ACHN (cell line): ENCODE measurements at places on chromosomes 6 and 20.

GRCh38 chr20:62606016-62606415, 36.3 kb upstream of the SLCO4A1 start:
- no peak for DNase-seq

- no peak for DNase-seq
Measured at GRCh38 chr20:46965477-46965876, 70.8 kb downstream of the EYA2 start.

GRCh38 chr6:69914015-69914485, 47.7 kb downstream of the COL19A1 start:
- no peak for DNase-seq

DNA sequence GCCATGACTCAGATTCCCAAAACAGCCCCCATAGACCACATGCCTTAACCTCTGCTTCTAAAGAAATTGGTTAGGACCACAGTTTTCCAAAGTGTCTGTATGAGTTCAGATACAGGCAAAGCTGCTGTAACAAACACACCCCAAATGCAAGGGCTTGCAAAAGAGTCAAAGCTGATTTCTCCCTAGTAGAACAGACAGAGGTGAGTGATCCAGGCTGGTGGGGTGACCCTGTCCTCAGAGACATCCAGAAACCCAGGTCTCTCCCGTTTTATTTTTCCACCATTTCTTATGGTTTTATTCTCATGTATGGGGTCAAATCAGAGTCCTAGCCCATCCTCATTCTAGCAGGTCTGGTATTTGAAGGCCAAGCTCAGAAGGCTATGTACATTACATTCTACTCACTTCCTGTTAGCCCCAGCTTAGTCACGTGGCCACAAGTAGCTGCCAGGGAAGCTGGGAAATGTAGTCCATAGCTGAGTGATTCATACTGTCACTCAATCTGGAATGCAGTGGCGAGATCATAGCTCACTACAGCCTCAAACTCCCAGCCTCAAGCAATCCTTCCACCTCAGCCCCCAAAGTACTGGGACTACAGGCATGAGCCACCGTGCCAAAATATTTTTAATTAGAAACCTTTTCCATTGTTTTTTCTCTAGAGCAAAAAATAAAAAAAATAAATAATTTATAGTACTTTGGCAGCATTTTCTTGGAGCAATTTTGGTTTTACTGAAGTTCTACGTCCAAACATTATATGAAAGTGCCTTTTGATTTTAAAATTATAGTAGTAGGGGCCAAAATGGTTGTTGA, 175.2 kb downstream of the ZMYND8 start:
- DNase-seq: peak; percentile 70

DNA sequence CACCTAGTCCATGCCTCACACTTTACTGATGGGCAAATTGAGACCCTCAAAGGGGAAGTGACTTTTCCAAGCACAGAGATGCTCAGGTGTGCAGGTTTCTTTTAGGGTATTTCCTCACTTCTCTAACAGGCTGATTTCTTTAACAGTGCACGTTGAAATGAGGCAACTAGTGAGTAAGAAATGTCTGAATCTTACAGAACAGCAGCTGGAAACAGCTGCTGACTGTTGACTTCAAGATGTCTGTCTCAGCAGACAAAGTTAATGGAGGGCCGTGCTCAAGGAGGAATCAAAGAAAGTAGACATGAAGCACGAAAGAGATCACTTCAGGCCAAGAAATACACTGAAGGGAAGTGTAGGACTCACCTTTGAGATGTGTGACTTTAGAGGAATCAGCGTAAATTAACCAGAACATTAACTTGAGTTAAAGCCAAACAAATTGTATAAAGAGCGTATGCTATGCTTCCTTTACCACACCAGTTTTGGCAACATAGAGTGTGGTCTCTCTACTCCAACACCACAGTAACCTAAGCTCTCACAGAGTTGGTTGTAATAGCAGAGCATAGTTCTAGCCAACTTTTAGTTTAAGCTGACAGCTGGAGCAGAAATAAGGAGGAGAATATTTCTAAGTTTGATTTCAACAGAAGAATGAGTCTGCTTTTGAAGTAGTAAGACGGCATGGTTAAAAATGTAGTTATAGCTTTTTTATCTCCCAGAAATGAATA, 60.9 kb downstream of the SAMD3 start:
- no peak for DNase-seq

- no peak for DNase-seq
Measured at GRCh38 chr20:58909585-58909984, 57.1 kb downstream of the GNAS start.

- no peak for DNase-seq
Measured at GRCh38 chr6:41707565-41708200, 27.7 kb downstream of the TFEB start.

DNA sequence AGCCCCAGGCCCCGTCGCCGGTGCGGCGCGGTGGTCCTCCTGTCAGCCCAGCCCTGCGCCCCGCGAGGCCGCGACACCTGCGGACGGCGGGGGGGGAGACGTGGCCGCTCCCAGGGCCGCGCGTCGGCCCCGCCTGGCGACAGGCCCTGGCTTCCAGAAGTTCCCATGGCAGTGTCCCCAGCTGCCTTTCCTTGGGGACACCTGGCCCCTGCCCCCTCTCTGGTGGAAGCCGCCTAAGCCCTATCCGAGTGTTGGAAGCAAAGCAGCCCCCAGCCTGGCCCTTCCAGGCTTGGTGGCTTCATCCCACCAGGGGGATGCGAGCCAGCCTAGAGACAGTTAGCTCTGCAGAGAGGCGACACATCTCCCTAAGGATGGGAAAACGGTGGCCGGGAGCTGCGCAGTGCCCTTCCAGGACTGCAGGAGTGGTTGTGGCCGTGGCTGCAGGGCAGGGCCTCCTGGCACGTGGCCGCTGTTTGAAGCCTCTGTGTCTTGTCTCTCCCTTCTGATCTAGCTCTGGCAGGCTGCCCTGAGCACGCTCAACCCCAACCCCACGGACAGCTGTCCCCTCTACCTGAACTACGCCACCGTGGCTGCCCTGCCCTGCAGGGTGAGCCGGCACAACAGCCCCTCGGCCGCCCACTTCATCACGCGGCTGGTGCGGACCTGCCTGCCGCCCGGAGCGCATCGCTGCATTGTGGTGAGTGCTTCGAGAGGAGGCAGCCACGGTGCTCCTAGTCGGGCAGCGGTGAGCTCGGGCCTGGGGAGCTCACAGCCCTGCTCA, 816 bp downstream of the NPEPL1 start:
- DNase-seq: peak; percentile 8

GRCh38 chr20:11958855-11959254, 41.2 kb downstream of the BTBD3 start:
- DNase-seq: no peak

GRCh38 chr20:6590891-6591637, 176.4 kb upstream of the BMP2 start:
- DNase-seq: peak; percentile 57

- no peak for DNase-seq
Measured at GRCh38 chr6:124055963-124056362, 252.3 kb downstream of the NKAIN2 start.

DNA sequence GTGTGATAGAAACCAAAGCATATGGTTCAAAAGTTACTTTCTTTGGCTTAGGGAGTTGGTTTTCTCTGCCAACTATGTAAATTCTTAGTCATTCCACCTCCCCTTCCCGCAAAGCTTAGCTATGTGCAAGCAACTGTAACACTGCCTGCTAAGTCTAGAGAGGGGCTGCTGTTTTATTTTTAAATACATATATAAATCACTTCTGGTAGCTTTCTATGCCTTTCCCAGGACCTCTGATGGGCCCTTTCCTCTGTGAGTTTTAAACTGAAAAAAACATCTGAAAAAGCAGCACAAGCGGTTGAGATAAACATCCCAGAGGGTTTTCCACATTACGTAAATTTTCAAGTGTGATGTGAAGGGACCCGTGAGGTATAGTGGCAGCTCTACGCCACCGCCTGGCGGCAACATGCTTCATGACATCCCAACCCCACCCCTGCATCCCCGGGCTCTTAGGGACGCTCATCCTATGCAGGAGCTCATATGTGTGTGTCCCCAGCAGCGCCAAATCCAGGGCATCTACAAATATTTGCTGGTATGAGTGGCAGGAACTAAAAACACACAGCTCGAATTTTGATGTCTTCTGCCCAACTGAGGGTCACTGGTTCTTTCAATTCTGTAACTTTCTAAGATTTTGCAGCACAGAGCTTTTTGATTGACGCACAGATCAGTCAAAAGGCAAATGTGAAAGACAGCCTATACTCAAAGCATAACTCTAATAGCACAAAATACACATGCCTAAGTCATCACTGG, 12.7 kb downstream of the SAYSD1 start:
- DNase-seq: peak; percentile 61

DNA sequence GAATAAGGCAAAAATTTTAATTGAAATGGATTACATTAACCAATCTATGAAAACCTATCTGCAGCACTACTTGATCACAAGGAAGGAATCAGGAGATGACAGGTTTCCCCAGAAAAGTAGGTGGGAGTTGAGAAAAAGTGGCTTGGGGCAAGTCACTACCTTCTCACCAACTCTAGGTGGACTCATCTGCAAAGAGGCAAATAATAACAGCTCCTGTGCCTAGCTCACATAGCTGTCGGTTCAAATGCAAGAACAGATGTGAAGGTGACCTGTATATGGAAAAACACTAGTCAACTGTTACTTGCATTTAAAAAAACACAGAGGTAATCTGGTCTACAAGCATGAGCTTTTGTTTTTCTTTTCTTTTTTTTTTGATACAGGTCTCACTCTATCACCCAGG, 67.2 kb downstream of the POPDC3 start:
- DNase-seq: no peak

- DNase-seq: no peak
Measured at GRCh38 chr20:62764156-62764935, 31.9 kb upstream of the MRGBP start.

- no peak for DNase-seq
Measured at GRCh38 chr6:154206996-154207395, 149.6 kb downstream of the IPCEF1 start.

DNA sequence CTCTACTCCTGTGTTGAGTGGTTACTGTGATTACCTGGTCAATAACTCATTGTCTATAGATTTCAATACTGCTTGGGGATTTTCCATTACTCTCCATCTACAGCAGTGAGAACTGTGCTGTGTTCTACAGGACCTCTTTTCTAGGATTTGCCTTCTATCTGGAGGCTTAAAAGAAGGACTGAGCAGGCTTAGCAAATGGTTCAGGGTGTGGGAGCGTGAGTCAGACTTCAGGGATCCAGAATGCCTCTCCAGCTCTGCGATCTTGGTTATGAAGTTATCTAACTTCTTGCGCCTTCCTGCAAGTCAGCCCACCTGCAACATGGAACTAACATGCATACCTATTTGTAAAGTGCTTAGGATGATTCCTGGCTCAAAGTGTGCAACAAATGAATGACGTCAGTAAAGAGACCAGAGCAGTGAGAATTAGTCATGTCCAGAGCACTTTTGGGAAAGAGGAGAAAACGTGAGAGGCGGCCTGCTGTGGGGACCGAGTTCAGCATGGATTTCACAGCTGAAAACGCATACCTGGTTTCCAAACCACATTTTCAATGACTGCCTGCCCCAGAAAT, 610.1 kb upstream of the CDH4 start:
- no peak for DNase-seq
